CD8-positive, alpha-beta memory T cell (primary cell): ENCODE measurements at places on chromosomes 1 and 21. TPM values are rescaled to one million over a fixed set of nuclear protein-coding genes. Genes with fewer than 3 reads are reported as not detected.

The LEMD1 gene
- total RNA-seq: not detected

DNA sequence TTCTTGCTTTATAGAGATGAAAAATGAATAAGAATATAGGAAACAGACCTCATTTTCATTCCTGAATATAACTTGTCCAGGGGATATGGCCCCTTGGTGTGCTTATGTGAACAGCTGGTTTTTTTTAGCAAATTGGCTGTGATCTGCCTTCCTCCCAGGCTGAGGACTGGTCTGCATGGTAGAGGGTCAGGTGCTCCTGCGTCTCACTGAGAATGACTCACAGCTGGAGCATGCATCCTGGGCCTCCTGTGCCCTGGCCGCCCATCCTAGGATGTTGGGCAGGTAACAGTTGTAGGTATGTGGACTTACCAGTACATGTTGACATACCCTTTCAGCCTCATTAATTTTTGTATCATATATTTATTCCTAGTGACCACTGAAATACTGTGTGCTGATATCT lies 29.8 kb downstream of the AGT start:
- no peaks in the 10 kb centered on the region for H3K27me3 ChIP-seq
- H3K4me3 ChIP-seq: no peak overlapping the region
- no peak overlapping the region for H3K27ac ChIP-seq
- H3K4me1 ChIP-seq: peaks cover 6% of the 10 kb centered on the region
- DNase-seq: no peak

The OXCT2 gene
- 2.2 TPM for total RNA-seq

GRCh38 chr1:109185990-109186732 lies 27.6 kb upstream of the SARS1 start:
- H3K27ac ChIP-seq: no peak overlapping the region
- no peaks in the 10 kb centered on the region for H3K36me3 ChIP-seq
- no peak for DNase-seq
- H3K4me3 ChIP-seq: no peak overlapping the region
- no peaks in the 10 kb centered on the region for H3K4me1 ChIP-seq

DNA sequence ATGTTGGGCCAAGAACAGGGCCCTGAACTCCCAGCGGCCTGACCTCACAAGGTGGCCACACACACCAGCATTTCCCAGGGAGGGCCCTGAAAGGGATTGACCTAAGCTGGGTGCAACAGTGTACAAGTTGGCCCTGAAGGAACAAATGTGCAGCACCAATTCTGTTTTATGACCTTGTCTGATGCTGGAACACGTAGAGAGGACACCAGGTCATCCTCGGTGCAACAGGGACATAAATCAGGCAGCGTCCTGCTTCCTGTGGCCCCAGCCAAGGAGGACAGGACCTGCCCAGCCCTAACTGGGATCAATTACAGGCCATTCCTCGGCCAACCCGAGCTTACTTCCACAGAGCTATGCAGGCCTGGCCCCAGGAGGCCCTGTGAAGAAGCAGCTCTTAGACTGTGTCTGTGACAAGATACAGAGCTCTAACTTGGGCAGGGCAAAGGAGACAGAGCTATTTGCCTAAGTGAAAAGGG lies 12.8 kb upstream of the PHC2 start:
- H3K4me1 ChIP-seq: no peaks in the 10 kb centered on the region
- no peak overlapping the region for H3K27ac ChIP-seq
- H3K36me3 ChIP-seq: no peaks in the 10 kb centered on the region
- no peak overlapping the region for H3K4me3 ChIP-seq

The MNDA gene
- total RNA-seq: 0.22 TPM

The INSRR gene
- 0.07 TPM for total RNA-seq

GRCh38 chr1:234250747-234251146 lies 122.5 kb upstream of the COA6 start:
- H3K4me3 ChIP-seq: no peak overlapping the region
- H3K4me1 ChIP-seq: no peaks in the 10 kb centered on the region
- H3K27ac ChIP-seq: no peak overlapping the region
- no peaks in the 10 kb centered on the region for H3K27me3 ChIP-seq
- no peak for DNase-seq
- no peaks in the 10 kb centered on the region for H3K36me3 ChIP-seq

DNA sequence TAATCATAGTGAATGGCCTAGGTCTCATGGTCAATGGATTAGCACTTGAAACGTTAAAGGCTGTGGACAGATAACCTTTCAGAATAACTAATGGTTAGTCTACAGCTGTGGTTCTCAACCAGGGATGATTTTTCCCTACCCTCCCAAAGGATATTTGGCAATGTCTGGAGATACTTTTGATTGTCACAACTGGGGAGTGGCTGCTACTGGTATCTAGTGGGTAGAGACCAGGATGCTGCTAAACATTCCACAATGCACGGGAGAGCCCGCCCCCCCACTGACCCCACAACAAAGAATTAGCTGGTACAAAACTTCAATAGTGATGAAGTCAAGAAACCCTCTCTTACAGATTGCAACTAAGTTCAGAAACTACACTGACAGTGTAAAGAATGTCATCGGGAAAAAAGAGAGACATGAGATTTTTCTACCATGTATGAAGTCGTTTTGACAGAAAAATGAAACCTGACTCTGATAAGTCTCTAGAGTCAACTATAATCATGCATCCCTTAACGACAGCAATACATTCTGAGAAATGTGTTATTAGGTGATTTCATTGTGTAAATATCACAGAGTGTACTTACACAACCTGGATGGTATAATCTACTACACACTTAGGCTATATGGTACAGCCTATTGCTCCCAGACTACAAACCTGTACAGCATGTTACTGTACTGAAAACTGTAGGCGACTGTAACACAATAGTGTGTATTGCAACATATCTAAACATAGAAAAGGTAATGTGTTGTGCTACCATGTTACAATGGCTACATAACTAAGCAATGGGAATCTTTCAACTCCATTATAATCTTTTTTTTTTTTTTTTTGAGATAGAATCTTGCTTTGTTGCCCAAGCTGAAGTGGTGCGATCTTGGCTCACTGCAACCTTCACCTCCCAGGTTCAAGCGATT lies 49.7 kb upstream of the PRDX6 start:
- H3K27me3 ChIP-seq: no peaks in the 10 kb centered on the region
- peaks cover 17% of the 10 kb centered on the region for H3K4me1 ChIP-seq
- no peak for DNase-seq
- no peak overlapping the region for H3K27ac ChIP-seq
- no peak overlapping the region for H3K4me3 ChIP-seq

GRCh38 chr1:115280064-115280463 lies 58.0 kb downstream of the NGF start:
- no peak overlapping the region for H3K27ac ChIP-seq
- no peaks in the 10 kb centered on the region for H3K4me1 ChIP-seq
- no peaks in the 10 kb centered on the region for H3K27me3 ChIP-seq
- no peaks in the 10 kb centered on the region for H3K36me3 ChIP-seq

DNA sequence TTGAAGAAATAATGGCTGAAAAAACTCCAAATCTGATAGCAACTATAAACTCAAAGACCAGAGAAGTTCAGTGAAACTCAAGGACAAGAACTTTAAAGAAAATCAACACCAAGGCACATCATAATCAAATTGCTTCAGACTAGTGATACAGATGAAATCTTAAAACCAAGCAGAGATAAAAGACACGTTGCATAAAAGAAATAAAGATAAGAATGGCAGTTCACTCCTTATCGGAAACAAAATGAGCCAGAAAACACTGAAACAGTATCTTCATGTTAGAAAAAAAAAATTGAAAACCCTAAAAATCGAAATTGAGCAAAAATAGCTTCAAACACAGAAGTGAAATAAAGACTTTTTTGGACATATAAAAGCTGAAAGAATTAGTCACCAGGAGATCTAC lies 4.6 kb upstream of the RAB4A start:
- no peaks in the 10 kb centered on the region for H3K27me3 ChIP-seq
- H3K4me1 ChIP-seq: no peaks in the 10 kb centered on the region
- no peak for DNase-seq
- no peak overlapping the region for H3K27ac ChIP-seq
- H3K36me3 ChIP-seq: no peaks in the 10 kb centered on the region
